ENCODE measurements at places on chromosomes 2 and 18.

DNA sequence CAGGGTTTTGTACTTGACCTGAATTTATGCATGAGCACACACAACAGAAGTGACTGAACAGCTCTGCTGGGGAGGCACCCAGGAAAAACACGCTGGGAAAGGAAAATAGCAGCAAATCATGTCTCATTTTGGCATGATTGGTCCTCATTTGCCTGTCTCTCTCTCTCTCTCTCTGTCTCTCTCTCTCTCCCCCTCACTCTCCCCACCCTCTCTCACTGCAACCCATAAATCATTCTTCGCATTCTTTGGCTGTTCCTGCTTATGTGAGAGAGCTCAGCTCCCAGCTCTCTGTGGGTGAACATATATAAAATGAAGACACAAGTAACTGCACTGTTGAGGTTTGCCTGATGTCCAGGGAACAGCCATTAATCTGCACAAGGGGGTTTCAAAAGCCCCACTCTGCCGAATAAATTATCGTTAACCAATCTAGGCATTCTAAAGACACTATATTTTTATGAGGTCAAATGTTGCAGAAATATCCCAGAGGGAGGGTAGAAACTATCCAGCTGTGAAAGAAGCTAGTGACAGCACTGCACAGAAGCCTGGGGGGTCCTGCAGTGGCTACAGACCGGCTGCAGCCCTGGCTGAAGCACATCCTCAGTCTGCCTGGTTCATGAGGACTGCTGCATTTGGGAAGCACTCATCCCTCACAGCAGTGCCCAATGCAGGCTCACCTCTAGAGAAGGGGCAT lies 260.3 kb downstream of the AFF3 start:
- DNase-seq = no peak

GRCh38 chr2:36560726-36561125 lies 37.2 kb downstream of the FEZ2 start:
- no peak for DNase-seq

GRCh38 chr18:54530285-54530684 lies 60.8 kb upstream of the DYNAP start:
- DNase-seq = no peak

- DNase-seq = no peak
These were observed 20.1 kb downstream of the SERPINB12 start for GRCh38 chr18:63562284-63562683.

- DNase-seq = no peak
These were observed 121.7 kb downstream of the MMADHC start for GRCh38 chr2:149465873-149466272.

DNA sequence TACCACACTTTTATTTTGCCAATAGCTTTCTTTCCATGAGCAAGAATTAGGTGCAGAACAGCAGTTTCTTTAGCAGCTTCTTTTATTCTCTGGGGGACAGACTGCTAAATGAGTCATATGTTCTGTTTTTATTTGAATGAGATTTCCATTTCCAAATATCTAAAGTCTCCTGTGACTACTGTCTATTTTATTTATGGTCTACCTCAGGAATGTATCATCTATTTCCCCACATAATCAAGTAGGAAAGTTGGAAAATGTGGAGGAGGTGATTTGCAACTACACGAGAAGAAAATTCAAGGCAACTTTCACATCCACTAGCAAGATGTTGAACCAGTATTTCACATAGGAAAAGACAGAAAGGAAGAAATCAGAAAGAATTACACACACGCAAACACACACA lies 139.9 kb upstream of the MEX3C start:
- DNase-seq = no peak

DNA sequence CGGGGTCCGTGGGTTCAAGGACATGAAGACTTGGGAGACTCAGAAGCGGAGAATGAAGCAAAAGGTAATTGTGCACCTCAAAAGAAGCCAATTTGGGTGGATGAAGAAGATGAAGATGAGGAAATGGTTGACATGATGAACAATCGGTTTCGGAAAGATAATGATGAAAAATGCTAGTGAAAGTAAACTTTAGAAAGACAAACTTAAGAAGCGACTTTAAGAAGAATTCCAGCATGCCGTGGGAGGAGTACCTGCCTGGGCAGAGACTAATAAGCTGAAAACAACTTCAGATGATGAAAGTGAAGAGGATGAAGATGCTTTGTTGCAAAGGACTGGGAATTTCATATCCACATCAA lies 43.5 kb downstream of the PSTPIP2 start:
- DNase-seq = no peak

DNA sequence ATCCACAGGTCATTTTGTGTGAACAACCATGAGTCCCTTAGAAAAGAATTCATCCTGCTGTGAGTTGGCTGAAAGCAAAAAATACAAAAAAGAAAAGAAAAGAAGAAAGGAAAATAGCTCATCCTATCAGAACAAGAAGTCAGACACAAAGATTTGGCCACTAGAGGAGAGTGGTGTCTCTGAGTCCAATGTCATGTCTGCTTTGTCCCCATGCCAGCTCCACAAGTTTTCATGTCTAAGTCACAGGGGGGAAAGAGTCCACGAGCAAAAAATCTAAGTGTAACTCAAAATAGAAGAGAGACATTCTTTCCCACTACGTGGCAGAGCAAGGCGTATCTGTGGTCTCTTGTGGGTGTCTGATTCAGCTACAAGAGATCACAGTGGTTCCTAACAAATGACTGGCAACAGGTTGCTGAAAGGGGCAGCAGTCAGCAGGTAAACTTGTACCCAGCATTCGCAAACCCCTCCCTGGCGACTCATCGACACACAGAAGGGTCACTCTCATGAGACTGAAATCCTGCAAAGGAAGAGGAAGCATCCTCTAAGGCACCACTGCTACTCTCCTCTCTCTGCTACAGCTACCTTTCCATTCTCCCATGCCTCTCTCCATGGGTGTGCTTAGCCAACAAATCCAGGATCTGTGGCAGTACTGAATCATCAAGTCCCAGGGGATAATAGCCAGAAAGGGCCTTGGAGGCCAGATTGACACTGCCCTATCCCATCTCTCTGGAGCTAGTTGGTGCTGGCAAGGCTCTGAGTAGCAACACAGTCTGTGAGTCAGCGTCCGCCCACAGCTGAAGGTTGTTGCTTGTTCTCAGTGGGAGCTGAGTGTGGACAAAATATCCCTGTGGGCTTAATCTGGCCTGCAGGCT lies 123.0 kb upstream of the SLC39A10 start:
- DNase-seq = peak; percentile 56

DNA sequence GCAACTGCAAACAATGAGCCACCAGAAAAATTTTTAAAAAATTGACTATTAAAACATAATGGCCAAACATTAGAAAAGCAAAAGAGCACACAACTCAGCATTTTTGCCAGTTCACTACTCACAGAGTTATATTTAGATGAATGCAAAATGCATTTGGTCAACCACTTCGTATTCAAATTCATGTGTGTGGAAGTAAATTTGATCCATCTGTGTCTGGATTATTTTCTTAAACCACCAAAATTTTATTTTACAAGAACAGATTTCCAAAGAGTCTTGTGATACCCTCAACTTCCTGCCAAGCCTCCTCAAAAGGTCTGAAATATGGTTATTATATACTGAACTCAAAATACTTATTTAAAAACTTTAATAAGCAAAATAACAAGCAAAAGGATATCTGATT lies 57.4 kb downstream of the PPP1R1C start:
- DNase-seq = no peak

DNA sequence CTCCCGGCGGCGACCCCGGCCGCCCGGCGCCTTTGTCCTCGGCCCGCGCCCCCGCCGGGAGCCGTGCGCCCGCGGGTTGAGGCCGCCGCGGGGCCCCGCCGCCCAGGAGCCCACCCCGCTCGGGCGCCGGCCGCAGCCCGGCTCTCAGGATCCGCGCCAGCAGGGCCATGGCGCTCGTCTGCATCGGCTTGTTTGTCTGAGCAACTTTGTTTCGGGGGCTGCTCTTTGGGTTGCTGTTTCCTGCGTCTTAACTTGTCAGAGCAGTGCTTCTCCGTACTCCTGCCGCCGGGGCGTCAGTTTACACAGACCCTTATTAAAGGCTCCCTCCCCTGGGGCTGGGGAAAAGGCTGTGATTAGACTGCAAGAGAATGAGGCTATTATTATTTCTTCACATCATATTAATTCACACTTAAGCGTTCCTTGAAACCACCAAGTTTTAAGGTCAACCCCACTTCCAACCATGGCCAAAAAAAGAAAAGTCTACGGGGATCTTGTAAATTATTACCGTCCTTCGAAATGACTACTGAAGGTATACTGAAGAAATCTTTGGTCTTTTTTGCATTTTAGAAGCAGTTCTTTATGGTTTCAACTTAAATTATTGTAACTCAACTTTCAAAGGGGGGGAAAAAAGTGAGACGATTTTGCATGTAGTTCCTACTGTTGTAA lies at the start of gene CYP27C1:
Gene CYP27C1 (minus strand): TSS at position 198 of the 666 bp plus-strand sequence. CDS start 29 bp downstream, at position 169.
- DNase-seq = no peak

DNA sequence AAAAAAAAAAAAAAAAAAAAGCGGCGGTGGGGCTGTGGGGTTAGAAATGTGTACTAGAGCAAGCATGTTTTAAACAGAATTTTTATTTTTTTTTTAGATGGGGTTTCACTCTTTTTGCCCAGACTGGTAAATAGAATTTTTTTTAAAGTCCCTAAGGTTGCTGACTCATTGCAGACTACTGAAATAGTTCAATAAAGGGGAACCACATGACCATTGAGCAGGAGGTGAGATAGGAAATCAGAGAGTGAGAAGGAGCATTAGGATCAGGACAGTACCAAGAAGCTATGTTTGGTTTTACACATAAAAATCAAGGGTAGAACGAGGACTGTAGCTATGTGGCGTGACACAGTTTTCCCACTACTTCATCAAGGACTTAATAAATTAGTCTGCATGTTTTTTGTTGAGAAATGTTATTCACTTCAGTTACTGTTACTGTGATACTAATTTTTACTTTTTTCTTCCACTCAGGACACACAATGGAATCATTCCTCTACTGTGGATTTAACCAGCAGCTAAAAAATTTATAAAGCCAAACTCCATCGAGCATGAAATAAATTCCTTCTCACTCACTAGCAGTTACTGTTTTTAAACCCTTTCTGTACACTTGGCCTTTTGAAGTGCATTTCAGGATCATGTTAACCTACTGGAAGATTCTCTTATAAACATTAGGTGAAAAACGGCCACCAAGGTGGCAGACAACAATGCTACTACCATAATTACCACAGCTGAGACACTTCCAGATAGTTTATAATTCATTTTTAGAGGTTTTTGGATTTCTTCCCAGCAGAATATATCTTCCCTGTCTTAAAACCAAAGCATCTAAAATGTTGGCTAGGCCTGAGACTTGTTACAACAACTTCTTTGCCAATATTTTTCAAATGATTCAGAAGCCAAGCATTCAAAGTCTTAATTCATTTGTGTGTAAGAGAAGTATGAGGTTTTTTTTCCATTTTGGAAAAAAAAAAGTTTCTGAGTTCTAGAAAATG lies 33.2 kb downstream of the LAMA1 start:
- no peak for DNase-seq

DNA sequence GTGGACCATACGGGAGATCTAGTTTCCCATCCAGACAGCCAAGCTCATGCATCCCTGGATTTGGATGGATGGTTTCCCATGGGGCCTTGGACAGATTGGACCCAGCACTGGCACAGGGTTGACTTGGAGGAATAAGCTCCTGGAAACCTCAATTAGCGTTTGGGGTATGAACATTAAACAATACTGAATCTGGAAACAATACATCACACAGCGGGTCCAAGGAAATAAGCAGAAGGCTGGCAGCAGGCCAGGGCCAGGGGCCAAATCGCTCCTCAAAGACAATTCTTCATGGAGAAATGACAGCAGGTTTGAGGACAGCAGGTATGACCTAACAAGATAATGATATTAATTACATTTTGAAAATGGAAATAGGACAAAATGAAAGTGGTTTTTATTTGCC lies 540.6 kb downstream of the RIT2 start:
- no peak for DNase-seq

DNA sequence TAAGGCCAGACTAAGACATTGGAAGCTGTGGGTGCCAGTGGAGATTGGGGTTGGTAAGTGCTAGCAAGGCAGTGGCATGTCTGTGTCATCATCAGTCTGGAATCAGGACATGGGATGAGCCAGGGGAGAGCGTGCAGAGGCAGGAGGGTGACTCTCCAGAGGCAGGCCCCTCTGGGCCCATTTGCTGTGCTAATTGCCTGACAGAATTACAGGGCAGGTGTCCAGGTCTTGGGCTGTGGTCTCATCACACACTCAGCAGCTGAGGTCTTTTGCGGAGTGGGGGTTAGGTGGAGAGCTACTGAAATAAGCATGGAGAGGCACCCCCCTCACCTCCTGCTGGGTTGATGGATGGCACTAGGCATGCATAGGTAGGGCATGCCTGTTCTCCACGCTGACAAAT lies 57.4 kb downstream of the CELF4 start:
- no peak for DNase-seq

DNA sequence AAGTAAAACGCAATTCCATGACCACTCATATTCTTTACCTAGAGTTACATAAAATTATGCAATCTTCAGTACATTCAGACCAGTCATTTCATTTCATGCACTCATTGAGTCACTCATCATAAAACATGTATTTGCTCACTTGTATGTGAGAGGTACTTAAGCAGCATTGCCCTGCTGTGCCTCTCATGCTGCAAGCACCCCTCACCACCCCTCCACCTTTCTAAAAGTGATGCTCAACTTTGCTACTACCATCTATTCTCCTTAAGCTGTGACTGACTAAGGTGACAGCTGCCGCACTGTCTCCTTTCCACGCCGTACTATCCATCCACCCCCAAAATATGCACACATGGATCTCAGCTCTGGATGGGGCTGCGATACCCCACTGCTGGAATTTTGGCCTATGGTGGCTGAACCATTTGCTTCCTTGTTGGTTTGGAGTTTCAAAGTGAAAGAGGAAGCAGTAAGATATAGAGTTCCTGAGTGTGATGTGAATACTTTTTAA lies 7.2 kb downstream of the ARHGAP25 start:
- no peak for DNase-seq

- no peak for DNase-seq
These were observed 196.0 kb downstream of the TMEM163 start for GRCh38 chr2:134522496-134523455.

GRCh38 chr2:175827856-175828255 lies 174.2 kb downstream of the LNPK start:
- no peak for DNase-seq

DNA sequence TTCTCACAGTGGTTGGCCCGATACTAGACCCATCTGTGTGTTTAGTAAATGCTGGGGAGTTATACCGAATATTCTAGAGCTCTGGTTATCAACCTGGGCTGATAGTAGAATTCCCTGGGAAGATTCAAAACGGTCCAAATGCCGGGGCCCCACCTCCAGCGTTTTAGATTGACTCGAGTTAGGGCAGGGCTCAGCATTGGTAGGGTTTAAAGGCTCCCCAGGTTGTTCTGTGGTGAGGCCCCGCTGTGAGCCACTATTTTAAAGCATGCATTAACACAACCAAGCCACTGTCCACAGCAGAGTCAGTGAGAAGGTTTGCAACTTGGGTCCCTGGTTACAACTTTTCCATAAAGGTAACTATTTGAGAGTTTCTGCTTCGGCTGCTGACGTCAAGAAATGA lies 73.6 kb downstream of the DYSF start:
- no peak for DNase-seq

- no peak for DNase-seq
These were observed 150.7 kb downstream of the DYSF start for GRCh38 chr2:71603851-71604725.

- no peak for DNase-seq
These were observed 236.7 kb downstream of the TCF4 start for GRCh38 chr18:55351241-55351691.

GRCh38 chr18:47036298-47036874 lies 965 bp upstream of the ELOA2 start:
- DNase-seq = no peak
